ENCODE measurements at places on chromosomes 16 and 17. TPM values are rescaled to one million over a fixed set of nuclear protein-coding genes. Genes with fewer than 3 reads are reported as not detected.

Gene PRSS22
- 42.5 TPM for total RNA-seq

Gene CDH11
- total RNA-seq, result 111 TPM

Gene TMED6
- not detected for total RNA-seq

Gene TMEM101
- 85.8 TPM for total RNA-seq

Gene ACSM2B
- not detected for total RNA-seq

Gene SRL
- total RNA-seq, result not detected

Gene KCNG4
- total RNA-seq, result not detected

Gene CBFA2T3
- not detected for total RNA-seq

GRCh38 chr17:8124350-8125153, 646 bp upstream of the HES7 start:
- H3K36me3 ChIP-seq, result no peaks in the 10 kb centered on the region
- H3K27me3 ChIP-seq, result no peaks in the 10 kb centered on the region
- peak overlapping the region; percentile 91 for H3K4me3 ChIP-seq
- no peak overlapping the region for H3K27ac ChIP-seq
- DNase-seq, result peak; percentile 40
- H3K4me1 ChIP-seq, result peaks cover 13% of the 10 kb centered on the region

DNA sequence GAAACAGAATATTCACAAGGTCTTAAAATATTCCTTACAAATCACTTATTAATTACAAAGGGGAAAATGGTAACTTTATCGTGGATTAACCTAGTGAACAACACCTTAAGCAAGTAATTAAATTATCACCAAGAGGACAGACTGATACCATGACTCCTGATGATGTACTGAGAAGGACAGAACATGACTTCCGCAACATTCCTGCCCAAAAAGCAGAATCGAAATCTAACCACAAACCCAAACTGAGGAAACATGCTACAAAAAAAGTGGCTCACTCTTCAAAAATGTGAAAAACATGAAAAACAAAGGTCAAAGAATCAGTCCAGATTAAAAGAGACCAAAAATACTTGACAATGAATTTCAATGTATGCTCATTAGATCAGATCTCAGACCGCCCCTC, 151.5 kb downstream of the AATF start:
- no peak overlapping the region for H3K27ac ChIP-seq
- no peaks in the 10 kb centered on the region for H3K4me1 ChIP-seq
- peaks cover 21% of the 10 kb centered on the region for H3K36me3 ChIP-seq
- no peaks in the 10 kb centered on the region for H3K27me3 ChIP-seq

DNA sequence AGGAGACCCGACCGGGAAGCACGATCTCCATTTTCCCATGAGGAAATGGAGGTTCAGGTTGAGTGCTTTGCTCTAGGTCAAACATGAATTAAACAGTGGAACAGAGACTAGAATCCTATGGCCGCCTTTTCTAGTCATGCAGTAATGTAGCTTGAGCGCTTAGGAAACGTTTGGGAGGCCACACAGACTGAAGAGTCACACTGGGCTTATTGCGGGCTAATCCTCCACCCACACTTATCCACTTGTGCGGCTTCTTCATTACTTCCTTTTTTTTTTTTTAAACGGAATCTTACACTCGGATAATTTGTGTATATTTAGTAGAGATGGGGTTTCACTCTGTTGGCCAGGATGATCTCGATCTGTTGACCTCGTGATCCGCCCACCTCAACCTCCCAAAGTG, 26.0 kb downstream of the CACNG3 start:
- H3K4me3 ChIP-seq, result no peak overlapping the region
- H3K27me3 ChIP-seq, result peaks cover 39% of the 10 kb centered on the region

GRCh38 chr16:21989133-21989532, 11.8 kb downstream of the PDZD9 start:
- no peak for DNase-seq
- H3K27ac ChIP-seq, result peak overlapping the region; percentile 27
- no peaks in the 10 kb centered on the region for H3K27me3 ChIP-seq
- peaks cover 21% of the 10 kb centered on the region for H3K4me1 ChIP-seq
- H3K36me3 ChIP-seq, result peaks cover 4% of the 10 kb centered on the region

DNA sequence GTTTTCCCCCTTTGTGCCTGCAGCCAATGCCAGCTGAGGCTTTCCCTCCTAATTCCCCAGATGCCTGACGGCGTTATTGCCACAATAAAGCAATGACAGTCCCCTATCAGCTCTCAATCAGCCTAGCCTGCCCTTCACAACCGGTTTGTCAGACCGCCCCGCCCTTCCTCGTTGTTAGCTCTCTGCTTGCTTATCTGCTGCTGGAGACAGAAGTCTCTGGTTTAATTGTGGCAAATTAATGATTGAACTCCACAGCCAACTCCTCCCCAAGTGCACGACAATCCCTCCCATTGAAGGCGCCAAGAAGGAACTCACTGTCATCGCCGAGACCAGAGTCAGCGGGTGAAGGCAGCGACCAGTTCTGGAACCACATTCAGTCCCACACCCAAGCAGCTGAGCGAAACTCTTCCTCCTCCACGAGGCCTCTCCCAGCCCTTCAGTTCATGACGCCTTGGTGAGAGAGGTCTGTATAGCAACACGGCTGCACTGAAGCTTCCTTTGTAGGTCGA, 474.4 kb downstream of the SLC39A11 start:
- H3K4me3 ChIP-seq, result peak overlapping the region; percentile 27
- H3K4me1 ChIP-seq, result peaks cover 44% of the 10 kb centered on the region
- H3K27me3 ChIP-seq, result no peaks in the 10 kb centered on the region
- H3K27ac ChIP-seq, result peak overlapping the region; percentile 51
- DNase-seq, result peak; percentile 76

DNA sequence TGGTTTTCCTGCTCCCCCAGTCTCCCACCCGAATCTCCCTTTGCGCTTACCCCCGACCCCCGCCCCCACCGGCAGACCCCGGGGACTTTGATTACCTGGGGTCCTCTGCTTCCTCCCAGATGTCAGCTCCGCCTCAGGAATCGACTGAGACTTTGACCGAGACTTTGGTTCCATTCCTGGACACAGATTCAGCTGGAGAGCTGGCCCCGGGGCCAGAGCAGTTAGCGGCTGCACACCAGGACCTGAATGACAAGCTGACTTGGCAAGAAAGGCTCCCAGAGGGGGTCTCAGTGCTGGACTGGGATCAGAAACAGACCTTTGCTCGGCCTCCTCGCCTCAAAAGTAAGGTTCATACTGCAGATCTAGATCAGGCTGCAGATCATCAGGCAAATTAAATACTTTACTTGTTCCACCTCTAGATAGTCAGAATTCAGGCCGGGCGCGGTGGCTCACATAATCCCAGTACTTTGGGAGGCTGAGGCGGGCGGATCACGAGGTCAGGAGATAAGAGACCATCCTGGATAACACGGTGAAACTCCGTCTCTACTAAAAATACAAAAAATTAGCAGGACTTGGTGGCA, 60.3 kb upstream of the FBXO47 start:
- H3K27ac ChIP-seq, result no peak overlapping the region
- no peaks in the 10 kb centered on the region for H3K27me3 ChIP-seq
- H3K4me3 ChIP-seq, result peak overlapping the region; percentile 64
- no peaks in the 10 kb centered on the region for H3K4me1 ChIP-seq

DNA sequence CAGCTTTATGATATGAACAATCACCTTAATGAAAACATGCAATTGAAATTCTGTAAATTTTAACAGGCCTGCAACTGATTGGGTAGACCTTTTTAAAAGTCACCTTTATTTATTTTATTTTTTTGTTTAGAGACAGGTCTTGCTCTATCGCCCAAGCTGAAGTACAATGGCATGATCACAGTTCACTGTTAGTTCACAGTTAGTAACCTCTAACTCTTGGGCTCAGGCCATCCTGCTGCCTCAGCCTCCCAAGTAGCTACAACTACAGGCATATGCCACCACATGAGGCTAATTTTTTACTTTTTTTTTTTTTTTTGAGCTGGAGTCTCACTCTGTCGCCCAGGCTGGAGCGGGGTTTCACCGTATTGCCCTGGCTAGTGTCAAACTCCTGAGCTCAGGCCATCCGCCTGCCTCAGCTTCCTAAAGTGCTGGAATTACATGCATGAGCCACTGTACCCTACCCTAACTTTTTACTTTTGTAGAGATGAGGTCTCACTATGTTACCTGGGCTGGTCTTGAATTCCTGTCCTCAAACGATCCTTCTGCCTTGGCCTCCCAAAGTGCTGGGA, 28.0 kb downstream of the AP1G1 start:
- H3K36me3 ChIP-seq, result no peaks in the 10 kb centered on the region
- no peaks in the 10 kb centered on the region for H3K27me3 ChIP-seq
- no peak overlapping the region for H3K27ac ChIP-seq
- no peak overlapping the region for H3K4me3 ChIP-seq
- DNase-seq, result no peak

- no peak for DNase-seq
- H3K4me1 ChIP-seq, result no peaks in the 10 kb centered on the region
- peaks cover 4% of the 10 kb centered on the region for H3K36me3 ChIP-seq
- no peaks in the 10 kb centered on the region for H3K27me3 ChIP-seq
These were observed 40.3 kb downstream of the LMF1 start for GRCh38 chr16:930511-930910.

GRCh38 chr16:10202649-10203048, 20.4 kb upstream of the GRIN2A start:
- H3K4me1 ChIP-seq, result no peaks in the 10 kb centered on the region
- H3K27ac ChIP-seq, result no peak overlapping the region
- H3K36me3 ChIP-seq, result no peaks in the 10 kb centered on the region
- no peak overlapping the region for H3K4me3 ChIP-seq

- H3K36me3 ChIP-seq, result no peaks in the 10 kb centered on the region
- H3K27me3 ChIP-seq, result peaks cover 3% of the 10 kb centered on the region
- no peaks in the 10 kb centered on the region for H3K4me1 ChIP-seq
- peak overlapping the region; percentile 53 for H3K4me3 ChIP-seq
These were observed 137.0 kb upstream of the TP53TG3D start for GRCh38 chr16:32116080-32116479.

- H3K27ac ChIP-seq, result no peak overlapping the region
- no peaks in the 10 kb centered on the region for H3K27me3 ChIP-seq
- H3K36me3 ChIP-seq, result no peaks in the 10 kb centered on the region
- H3K4me3 ChIP-seq, result no peak overlapping the region
These were observed 51.5 kb downstream of the NOL11 start for GRCh38 chr17:67769231-67769630.

DNA sequence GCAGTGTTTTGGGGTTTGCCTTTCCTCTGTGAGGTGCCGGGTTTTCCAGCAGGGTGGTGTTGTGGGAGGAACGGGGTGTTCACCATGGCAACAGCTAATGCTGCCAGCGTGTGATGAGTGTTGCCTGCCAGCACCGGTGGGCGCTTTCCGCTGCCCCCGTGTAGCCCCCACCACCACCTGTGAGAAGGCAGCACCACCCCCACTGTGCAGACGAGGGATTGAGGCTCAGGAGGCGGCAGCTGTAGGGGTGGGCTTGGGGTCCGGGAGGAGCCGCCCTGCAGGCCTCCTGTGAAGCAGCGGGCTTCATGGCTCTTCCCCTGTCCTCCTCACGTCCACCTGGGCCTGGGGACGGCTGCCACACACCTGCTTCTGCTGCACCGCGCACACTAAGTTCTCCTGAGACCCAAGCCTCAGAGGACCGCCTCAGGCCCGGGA, 5.2 kb downstream of the RAB40C start:
- no peaks in the 10 kb centered on the region for H3K36me3 ChIP-seq
- no peak overlapping the region for H3K27ac ChIP-seq
- peaks cover 28% of the 10 kb centered on the region for H3K4me1 ChIP-seq
- no peak for DNase-seq
- H3K27me3 ChIP-seq, result no peaks in the 10 kb centered on the region

Data from PC-3 (cell line).